ENCODE measurements at places on chromosomes 1 and 21. TPM values are rescaled to one million over a fixed set of nuclear protein-coding genes. Genes with fewer than 3 reads are reported as not detected.

The SPOCD1 gene
- 0.54 TPM for total RNA-seq

GRCh38 chr1:203090421-203091198, 4.8 kb upstream of the MYOG start:
- no peak overlapping the region for H3K27ac ChIP-seq
- no peaks in the 10 kb centered on the region for H3K4me1 ChIP-seq
- no peaks in the 10 kb centered on the region for H3K36me3 ChIP-seq
- no peak overlapping the region for H3K4me3 ChIP-seq
- H3K27me3 ChIP-seq: peaks cover 2% of the 10 kb centered on the region

The S100A4 gene
- 773 TPM for total RNA-seq

DNA sequence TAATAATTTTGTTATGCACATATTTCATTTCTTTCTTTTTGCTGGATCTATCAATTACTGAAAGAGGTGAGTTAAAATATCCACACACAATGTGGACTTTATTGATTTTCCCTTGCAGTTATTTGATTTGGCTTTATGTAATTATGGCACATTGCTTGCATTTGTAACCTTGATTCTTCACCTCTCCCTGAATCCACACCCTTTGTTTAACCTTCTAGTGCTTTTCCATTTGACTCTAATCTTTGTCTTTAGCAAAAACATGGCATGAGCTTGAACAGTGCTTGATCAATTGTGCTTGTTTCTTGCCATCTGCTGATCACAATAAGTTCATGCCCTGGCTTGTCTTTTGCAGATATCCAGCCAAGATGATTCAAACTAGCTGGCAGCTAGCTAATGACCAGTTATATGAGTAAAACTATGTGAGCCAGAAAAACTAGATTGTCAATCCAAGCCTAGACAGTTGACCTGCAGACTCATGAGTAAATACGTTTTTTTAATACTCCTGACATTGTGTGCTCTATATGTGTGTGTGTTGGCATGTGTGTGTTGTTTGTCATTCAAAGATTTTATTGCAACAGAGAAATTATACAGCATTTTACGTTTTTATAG, 899.2 kb downstream of the NCAM2 start:
- no peak overlapping the region for H3K27ac ChIP-seq
- no peaks in the 10 kb centered on the region for H3K4me1 ChIP-seq
- no peaks in the 10 kb centered on the region for H3K27me3 ChIP-seq
- H3K36me3 ChIP-seq: no peaks in the 10 kb centered on the region
- H3K4me3 ChIP-seq: no peak overlapping the region

The GSTM5 gene
- total RNA-seq: not detected

DNA sequence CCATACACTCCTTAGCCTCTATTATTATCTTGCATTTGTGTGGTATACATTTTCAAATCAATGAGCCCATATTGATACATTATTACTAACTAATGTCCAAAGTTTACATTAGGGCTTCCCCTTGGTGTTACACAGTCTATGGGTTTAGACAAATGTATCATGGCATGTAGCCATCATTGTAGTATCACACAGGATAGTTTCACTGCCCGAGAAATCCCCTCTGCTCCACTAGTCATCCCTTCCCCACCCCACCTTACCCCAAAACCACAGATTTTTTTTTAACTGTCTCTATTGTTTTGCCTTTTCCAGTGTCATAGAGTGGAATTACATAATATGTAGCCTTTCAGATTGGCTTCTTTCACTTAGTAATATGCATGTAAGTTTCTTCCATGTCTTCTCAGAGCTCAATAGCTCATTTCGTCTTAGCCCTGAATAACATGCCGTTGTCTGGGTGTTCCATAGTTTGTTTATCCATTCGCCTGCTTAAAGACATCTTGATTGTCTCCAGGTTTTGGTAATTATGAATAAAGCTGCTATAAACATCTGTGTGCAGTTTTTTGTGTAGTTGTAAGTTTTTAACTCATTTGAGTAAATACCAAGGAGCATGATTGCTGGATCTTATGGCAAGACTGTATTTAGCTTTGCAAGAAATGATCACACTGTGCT, 86.4 kb upstream of the LYST start:
- no peaks in the 10 kb centered on the region for H3K4me1 ChIP-seq
- no peaks in the 10 kb centered on the region for H3K36me3 ChIP-seq
- H3K27ac ChIP-seq: no peak overlapping the region
- no peaks in the 10 kb centered on the region for H3K27me3 ChIP-seq
